ENCODE measurements at places on chromosomes 16 and 17.

DNA sequence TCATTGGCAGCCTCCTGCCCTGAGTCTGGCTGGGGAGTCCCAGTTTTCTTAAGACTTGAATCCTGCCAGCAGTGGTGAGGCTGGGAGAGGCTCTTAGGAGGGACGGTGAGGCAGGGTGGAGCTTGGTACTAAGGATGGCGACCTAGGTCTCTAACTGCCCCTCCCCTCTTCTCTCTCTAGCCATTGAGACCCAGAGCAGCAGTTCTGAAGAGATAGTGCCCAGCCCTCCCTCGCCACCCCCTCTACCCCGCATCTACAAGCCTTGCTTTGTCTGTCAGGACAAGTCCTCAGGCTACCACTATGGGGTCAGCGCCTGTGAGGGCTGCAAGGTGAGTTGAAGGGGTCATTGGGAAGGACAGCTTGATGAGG lies 16.4 kb downstream of the GJD3 start:
- DNase-seq: no peak

- DNase-seq: no peak
These were observed 721 bp downstream of the TBCD start for GRCh38 chr17:82752371-82753200.

DNA sequence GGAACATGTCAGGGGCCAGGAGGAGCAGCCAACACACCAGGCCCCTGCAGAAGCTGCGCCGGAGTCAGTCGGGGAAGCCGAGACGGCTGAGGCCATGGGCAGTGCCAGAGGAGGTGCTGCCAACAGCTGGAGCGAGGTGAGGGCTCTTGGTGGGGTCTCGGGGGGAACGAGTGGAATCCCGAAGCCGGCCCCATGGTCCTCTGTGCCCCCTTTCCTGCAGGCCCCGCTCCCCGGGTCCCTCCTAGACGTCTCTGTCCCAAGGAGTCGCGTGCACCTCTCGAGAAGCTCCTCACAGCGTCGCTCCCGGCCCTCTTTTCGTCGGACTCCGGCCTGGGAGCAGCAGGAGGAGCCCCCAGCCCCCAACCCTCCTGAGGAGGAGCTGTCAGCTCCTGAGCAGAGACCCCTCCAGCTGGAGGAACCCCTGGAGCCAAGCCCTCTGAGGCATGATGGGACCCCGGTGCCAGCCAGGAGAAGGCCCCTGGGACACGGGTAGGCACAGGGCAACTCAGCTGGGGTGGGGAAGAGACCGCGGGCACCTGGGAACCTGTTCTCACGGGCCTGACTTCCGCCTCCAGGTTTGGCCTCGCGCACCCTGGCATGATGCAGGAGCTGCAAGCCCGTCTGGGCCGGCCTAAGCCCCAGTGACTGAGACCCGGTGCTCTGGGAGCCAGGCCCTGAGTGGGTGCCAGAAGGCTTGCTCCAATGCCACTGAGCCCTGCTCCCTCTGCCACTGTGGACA lies 3.6 kb downstream of the APOBR start:
- no peak for DNase-seq

DNA sequence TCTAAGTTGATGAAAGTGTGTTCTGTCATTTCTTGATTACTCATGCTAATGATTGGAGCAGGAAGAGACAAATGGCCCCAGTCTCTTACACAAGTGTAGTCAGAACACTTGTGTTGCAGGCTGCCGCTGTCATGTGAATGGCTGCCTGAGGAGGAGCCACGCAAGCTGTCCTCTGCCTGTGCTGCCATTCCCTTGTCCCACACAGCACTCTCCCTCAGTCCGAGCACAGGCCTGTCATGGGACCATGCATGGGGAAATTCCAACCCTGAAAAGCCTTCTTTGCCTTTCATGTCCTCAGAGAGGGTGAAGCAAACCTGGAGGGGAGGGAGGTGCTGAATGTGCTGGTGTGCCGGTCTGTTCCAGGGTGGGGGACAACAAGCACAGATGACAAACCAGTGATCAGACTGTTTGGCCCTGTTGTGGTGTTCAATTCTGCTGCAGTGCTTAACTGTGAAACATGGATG lies 109.4 kb downstream of the MRTFB start:
- no peak for DNase-seq

DNA sequence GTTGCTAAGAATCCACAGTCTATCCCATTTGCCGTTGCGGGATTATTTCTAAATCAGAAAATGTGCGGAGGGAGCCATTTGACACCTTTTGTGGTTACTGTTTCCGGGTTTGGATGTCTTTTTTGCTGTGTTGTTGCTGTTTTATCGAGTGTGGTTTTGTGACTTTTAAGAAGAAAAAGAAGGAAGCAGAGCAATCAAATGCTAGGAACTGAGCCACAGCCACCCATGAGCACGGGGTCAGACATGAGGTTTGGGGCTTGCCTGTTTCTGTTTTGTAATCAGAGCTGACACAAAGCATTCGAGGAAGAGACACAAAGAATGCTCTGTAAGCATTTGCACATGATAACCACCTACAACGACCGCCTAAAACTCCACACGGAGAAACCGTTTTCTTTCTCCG lies 53.1 kb upstream of the CHMP6 start:
- DNase-seq: no peak

- no peak for DNase-seq
These were observed 93.4 kb downstream of the KANSL1 start for GRCh38 chr17:46099865-46100264.

All from DMS 273 treated with DMSO at 0.1 percent for 48 hours (cell line).